ENCODE measurements at places on chromosomes 2 and 18.

GRCh38 chr2:26687801-26688200, 4.7 kb upstream of the KCNK3 start:
- DNase-seq: no peak

DNA sequence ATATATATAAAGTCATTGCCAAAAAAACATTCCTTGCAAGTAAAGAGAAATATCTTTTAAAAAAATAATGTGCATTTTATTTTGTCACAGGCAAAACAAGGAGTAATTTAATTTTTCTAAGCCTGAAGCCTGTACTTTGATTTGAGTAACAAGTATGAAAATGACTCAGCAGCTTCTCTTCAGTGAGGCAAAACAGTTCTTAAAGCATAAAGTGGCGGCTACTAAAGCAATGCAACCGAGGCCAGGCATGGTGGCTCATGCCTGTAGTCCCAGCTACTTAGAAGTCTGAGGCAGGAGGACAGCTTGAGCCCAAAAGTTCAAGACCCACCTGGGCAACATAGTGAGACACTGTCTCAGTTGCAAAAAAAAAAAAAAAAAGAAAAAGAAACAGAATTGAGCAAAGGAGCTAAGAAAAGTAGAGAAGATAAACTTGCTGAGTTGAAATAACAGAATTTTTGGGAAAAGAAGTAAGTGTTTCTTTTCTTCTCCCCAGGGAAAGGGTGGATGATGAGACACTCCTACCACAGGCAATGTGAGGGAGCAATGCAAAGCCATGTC, 29.6 kb downstream of the DOK1 start:
- no peak for DNase-seq

DNA sequence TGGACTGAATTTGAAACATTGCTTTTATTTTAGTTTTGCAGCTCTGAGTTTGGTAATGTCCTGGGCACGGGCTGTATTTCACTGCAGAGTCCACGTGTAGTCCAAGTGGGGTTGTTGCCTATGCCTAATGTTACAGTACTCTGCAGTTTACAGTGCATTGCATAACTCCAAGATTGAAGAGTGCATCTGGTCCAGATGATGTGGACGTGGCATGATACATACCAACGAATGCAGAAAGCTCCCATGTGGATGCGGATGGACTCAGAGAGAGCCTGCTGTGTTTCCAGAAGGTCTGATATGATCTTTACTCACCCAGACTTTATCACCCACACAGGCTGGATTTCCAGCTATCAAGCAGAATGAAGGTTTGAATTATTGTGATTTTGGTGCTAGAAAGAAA, 44.4 kb upstream of the CCDC68 start:
- no peak for DNase-seq

DNA sequence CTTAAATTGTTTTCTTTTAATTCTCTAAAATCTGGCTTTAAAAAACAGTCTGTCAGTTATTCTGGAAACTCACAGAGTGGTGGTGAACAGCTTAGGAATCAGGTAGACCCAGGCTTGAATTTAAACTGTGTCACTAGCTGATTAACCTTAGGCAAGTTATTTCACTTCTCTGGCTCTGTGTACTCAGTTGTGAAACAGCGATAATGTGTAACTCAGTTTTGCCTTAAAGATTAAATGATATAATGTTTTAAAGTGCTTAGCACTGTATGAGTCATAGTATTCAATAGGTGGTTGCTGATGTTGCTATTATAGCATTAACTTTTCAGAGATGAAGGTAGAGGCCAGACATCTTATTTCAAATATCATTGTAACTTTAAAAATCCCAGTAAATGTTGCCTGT, 40.7 kb downstream of the PKP4 start:
- no peak for DNase-seq

GRCh38 chr2:175218551-175218950, 37.0 kb upstream of the ATP5MC3 start:
- no peak for DNase-seq

- peak; percentile 61 for DNase-seq
These were observed 18.1 kb downstream of the LPIN2 start for GRCh38 chr18:2994603-2995432.

DNA sequence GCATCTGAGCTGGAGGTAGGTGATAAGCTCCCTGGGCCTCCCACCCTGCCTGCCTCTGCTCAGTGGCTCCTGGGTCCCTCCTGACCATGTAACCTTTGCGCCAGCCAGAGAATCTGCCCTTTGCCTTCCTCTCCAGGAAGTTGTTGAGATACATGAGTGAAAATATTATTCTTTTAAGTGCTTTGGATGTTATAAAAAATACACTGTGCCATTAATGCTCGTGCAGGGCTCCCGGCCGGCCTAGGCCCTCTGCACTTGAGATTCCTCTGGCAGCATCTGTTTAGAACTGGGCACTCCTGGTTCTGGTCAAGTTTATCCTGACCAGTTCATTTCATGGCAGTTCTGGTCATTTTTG, 18.8 kb downstream of the AGAP1 start:
- no peak for DNase-seq

GRCh38 chr2:36530178-36530982, 67.6 kb downstream of the FEZ2 start:
- no peak for DNase-seq

- no peak for DNase-seq
These were observed 288.4 kb upstream of the TRIB2 start for GRCh38 chr2:12428324-12428723.

GRCh38 chr18:32695534-32695933, 77.3 kb downstream of the KLHL14 start:
- DNase-seq: no peak

All from stimulated activated CD4-positive, alpha-beta T cell treated with anti-CD3 and anti-CD28 coated beads, Interleukin-2, amount 100 ng/mL, for 4 hours (primary cell).